Retinal pigment epithelial cell (primary cell): ENCODE measurements at places on chromosomes 7 and 10.
A peak's percentile ranks its signal among the peaks of the same experiment; 100 is the strongest.

DNA sequence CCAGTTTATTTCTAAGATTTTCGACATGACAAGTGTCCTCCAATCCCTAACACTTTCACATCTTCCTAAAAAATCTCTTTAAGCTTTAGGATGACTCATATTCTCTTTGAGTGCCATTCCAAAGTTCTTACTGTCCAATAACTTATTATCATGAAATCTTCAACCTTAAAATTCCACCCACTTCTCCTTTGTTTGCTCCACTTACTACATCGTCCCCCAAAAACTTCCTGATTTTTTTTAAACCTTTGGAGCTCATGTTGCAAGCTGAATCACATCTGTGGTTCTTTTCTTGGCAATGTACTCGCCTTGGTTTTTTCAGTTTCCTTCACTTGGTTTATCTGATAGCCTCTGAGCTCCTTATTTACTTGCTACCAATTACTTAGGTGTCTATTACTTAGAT is 39.2 kb upstream of the JCAD start:
- DNase-seq, result no peak

GRCh38 chr7:155323001-155323638 is 25.4 kb downstream of the INSIG1 start:
- DNase-seq, result no peak

GRCh38 chr10:64101606-64102263 is 580.5 kb downstream of the REEP3 start:
- no peak for DNase-seq

GRCh38 chr7:14424675-14425074 is 435.2 kb upstream of the ETV1 start:
- DNase-seq, result no peak

DNA sequence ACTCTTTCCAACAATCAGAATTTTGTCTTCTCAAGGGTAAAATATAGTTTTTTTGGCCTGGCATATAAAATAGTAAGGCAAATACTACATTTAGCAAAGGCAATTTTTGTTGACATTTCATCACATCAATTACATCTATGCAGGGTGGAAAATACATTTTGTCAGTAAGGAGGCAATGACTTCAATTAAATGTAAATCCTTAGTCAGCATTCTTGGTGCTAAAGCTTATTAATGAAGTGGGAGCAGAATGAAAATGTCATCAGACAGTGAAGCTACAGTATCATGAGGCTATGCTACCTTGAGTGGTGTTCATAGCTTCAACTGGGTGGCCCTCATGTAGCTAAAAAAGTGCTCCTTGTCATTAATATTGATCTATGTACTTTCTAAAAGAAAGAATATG is 8.9 kb downstream of the LRRTM3 start:
- DNase-seq, result no peak

DNA sequence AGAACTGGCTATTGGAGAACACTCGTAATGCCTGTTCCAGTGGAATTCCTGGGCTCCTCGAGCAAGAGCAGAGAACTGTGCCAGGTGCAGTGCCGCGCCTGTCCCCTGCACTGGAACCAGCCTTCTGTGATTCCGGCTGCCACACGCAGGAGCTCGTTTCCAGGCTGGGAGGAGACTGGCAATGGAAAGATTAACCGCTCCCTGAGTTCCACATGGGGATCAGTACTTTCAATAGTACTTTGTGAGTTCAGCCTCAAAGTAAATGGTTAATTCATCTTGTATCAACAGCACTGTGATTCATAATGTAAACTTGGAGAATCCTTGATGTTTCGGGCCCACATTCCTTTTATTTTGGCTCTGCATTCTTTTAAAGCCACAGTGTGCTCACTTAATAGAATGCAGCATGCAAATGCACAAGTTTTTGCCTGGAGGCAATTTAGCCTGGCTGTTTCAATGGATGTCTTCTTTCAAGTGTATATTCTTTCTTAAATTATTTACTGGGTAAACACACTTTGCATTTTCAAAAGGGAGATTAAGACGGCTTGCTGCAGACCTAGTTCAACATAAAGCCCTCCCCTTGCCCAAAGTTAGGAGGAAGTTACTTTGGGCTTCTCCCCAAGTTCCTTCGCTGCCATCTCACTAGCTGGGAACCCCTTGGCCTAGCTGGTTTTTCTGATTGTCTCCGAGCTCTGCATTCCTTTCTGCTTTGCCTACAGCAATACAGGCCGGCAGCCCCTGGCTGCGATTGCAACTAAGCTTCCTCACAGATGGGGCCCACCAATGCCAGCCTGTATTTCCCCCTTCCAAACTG is 138.1 kb upstream of the TCF7L2 start:
- DNase-seq, result peak; percentile 68

- no peak for DNase-seq
Measured at GRCh38 chr10:1199897-1200721, 143.9 kb downstream of the WDR37 start.

- DNase-seq, result no peak
Measured at GRCh38 chr7:140903741-140904480, 20.8 kb downstream of the BRAF start.

DNA sequence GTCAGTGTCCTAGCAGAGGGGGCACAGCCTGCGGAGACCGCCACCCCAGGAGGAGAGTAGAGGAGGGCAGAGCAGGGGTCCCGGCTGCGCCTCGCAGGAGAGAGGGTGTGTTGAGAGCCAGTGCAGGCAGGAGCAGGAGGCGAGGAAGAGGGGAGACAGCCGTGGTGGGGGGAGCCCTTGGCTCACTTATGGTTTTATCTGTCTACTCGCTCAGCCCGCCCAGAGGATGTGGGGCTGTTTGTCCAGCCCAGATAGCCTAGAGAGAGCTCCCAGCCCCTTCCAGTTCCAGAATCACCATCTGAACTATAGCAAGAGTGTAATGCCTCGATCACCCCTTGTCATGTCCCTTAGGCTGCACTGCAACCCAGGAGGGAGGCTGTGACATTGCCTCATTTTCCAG is 26.6 kb downstream of the SLC29A3 start:
- no peak for DNase-seq

GRCh38 chr10:128081720-128082119 is 44.5 kb downstream of the MKI67 start:
- DNase-seq, result no peak

DNA sequence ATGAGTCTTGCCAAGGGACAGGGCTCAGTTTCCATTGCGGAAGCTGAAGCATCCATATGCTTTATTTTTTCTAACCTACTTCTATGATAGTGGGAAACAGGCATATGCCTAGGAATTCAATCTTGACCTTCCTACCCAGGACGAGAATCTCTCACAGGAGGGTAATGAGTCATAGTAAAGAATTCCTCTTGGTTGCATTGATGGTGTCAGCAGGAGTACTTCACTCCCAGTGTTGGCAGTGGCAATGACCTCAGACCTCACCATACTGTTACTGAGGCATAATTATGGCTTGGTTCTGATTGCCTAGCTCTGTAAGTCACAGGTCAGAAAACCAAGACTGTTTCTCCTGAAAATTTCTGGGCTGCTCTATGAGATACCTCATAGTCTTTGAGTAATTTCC is 552.9 kb downstream of the ARL4A start:
- peak; percentile 81 for DNase-seq

DNA sequence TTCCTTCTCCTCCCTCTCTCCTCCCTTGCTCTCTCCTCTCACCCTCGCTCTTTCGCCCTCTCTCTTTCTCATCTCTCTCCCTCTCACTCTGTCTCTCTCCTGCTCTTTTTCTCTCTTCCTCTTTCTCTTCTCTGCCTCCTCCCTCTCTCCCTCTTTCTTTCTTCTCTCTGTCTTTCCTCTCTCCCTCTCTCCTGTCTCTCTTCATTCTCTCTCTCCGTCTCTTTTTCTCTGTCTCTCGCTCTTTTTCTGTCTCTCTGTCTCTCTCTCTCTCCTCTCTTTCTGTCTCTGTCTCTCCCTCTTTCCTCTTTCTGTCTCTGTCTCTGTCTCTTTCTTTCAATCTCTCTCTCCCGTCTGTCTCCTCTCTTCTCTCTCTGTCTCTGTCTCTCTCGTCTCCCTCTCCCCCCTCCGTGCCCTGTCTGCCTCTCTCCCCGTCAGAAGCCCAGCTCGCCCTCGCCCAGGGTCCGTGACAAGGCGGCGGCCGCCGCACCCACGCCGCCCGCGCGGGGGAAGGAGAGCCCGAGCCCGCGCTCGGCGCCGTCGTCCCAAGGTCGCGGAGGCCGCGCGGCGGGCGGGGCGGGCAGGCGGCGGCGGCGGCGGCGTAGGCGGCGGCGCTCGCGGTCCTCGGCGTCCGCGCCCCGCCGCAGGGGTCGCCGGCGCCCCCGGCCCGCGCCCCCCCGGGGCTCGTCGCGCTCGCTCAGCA is 21.3 kb upstream of the HSPB1 start:
- DNase-seq, result no peak

- no peak for DNase-seq
Measured at GRCh38 chr10:11823122-11823988, at the start of gene PROSER2. Gene PROSER2 (plus strand): TSS chr10:11823356. CDS start chr10:11852078, 28,722 bp downstream.

DNA sequence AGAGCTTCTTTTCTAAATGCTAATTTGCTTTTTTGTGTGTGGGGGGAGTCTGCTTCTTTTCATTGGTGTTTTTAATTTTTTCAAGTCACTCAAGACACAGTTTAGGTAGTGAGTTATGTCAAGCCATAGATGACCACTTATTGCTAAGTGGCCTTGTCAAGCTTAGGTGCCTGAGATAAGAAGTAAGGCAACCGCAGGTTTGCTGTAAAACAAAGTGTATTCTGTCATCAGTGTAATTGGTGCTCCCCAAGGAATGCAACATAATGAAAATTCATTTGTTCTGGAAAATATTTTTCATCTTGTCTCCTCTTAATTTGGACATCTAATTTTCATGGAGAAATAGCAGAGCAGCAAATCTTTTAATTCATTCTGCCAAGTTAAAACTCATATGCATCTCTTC is 249.6 kb downstream of the EXOC4 start:
- no peak for DNase-seq

DNA sequence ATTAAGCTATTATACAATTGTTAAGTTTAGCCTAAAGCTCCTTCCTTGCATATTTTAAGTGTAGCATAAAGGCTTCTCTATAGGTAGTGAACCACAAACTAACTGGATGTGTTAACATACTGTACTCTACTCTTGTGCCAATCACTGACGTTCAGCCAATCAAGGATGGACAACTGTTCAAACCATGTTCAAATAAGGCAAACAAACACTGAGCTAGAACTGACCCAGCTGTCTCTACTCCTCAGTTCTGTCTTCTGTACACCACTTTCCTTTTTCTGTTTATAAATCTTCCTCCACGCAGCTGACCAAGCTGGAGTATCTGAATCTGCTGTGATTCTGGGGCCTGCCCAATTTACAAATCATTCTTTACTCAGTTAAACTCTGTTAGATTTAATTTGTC is 188.7 kb upstream of the MBL2 start:
- DNase-seq, result peak; percentile 9

- DNase-seq, result no peak
Measured at GRCh38 chr10:70087616-70088307, 35.1 kb downstream of the MACROH2A2 start.

- DNase-seq, result no peak
Measured at GRCh38 chr7:2955269-2955668, 88.4 kb downstream of the CARD11 start.

DNA sequence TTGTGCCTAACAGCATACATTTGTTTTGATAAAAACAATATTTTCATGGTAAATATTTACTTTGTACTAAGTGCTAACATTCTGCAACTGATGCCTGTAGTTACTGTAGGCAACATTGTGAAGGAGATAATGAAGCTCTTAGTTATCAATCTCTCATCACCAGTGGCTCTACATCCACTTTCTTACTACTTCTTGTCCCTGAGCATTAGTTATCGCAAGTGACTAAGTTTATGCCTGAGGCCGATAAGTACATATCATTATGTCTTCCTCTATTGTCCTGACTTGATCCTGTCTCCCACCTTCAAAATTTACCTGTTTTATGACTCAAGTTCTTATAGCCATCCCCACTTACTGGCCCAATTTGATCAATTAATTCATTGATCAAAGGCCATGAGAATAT is 63.6 kb downstream of the MACC1 start:
- DNase-seq, result no peak

GRCh38 chr10:101164020-101164419 is 32.9 kb downstream of the TLX1 start:
- no peak for DNase-seq

- DNase-seq, result no peak
Measured at GRCh38 chr10:89237849-89238248, 13.7 kb downstream of the LIPA start.

DNA sequence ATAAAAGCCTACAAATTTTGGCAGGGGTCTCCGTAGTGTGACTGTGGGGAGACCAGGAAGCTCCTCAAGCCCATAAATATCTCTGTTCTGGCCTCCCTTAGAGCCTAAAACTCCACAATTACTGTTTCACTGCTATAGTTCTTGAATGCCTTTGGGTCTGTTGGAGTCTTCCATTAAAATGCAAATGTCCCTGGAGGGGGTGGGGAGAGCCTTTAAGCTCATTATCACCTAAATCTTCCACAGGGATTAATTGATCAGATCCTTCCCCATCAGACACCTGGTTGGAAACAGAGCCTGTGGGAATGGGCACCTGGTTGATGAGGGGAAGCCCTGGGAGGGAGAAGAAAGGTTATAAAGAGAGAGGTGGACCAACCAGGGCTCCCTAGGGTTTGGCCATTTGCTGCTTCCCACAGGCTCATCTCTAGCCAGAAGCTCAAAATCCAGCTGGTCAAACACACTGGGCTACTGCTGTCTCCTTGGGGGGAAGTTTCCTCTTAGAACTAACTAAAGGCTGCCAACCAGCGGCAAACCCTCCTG is 718.2 kb downstream of the LRMDA start:
- no peak for DNase-seq

DNA sequence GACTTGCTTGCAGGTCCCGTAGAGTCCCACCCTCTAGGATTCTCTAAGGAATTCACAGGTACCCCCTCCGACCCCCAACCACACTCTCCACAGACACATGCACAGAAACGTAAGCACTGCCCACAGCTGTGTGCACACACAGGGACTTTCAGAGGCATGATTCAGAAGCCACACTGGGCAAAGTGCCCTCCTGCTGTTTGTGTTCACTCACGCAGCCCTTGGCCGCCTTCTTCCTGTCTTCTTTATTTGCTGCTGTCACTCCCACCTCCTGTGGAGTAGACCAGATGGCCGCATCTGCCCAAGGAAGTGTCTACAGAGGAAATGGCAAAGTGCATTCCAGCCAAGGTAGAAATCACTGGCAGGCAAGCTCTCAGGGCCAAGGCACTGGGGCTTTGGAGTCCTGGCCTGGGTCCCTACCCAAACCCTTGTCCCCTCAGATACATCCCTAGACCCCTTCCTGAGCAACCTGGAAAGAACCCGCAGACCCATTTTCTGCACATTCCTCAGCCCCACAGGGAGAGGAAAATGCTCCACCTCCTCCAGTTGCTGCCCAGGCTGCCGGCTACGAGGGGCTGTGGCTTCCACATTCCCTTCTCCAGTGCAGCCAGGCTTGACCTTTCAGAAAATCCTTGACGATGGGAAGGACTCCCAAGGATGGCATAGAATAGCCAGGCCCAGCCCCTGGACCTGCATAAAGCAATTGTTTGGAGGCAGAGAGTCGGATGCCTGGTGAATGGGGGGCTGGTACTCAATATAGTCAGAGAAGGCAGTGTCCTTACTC is 21.6 kb upstream of the GIMAP8 start:
- DNase-seq, result no peak

- no peak for DNase-seq
Measured at GRCh38 chr7:49091519-49091918, 167.2 kb downstream of the CDC14C start.
